ENCODE measurements at places on chromosomes 4 and X.

GRCh38 chrX:147377728-147378127 lies 534.0 kb upstream of the FMR1 start:
- no peak for DNase-seq

- DNase-seq = no peak
These were observed 20.8 kb upstream of the SMIM9 start for GRCh38 chrX:154855256-154855655.

GRCh38 chrX:7088968-7089615 lies 58.4 kb upstream of the STS start:
- peak; percentile 47 for DNase-seq

DNA sequence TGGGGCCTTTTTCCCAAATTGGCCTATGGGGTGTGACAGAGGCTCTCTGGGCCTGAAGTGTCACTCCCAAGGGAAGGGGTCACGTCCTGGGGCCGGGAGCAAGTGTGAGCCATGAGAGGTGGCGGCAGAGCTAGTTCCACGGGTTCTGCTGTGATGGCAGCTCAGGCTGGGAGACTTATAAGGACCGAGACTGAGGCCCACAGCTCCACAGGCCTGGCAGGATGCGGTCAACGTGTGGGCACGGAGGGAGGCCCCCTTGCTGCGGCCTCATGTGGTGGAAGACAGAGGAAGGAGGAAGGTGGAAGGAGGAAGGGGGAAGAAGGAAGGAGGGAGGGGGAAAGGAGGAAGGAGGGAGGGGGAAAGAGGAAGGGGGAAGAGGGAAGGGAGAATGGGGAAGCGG lies 7.2 kb upstream of the CPLX1 start:
- DNase-seq = no peak

DNA sequence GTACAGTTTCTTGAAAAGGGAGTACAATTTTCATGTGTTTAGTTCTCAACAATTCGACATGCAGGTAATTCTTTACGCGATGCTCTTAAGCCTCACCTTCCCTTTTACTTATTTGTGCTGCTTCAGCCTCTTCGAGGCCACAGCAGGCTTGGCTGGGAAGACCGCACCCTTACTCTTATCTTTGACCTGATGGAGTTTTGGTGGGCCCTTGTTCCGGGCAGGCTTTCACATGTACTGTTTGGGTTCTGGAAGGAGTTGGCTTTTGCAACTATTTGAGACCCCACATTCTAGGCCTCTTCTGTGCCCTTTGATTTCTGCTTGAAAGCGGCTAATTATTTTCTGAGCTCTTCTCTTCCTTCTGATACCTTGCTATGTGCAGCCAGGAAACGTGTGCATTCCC lies 60.2 kb downstream of the FAM193A start:
- no peak for DNase-seq

GRCh38 chr4:26753617-26754016 lies 107.0 kb upstream of the STIM2 start:
- no peak for DNase-seq

DNA sequence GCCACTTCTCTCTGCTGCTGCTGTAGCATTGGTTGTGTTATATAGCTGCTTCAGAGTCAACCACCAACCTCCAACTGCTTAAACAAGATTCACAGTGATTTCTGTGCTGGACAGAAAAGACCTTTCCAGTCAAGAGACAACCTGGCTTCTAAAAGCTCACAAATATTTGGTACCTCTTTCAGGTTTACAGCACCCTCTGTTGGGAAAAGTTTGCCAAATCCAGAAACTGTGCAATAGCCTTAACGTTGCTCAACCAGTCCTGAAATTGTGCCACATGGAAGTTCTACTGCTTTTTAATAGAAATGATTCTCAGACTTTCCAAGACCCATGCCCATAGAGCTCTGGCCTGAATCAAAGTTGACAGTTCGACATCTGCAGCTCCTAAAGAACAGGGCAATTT lies 842.1 kb upstream of the HTR2C start:
- no peak for DNase-seq

GRCh38 chrX:108126661-108127060 lies 35.1 kb downstream of the ATG4A start:
- no peak for DNase-seq

DNA sequence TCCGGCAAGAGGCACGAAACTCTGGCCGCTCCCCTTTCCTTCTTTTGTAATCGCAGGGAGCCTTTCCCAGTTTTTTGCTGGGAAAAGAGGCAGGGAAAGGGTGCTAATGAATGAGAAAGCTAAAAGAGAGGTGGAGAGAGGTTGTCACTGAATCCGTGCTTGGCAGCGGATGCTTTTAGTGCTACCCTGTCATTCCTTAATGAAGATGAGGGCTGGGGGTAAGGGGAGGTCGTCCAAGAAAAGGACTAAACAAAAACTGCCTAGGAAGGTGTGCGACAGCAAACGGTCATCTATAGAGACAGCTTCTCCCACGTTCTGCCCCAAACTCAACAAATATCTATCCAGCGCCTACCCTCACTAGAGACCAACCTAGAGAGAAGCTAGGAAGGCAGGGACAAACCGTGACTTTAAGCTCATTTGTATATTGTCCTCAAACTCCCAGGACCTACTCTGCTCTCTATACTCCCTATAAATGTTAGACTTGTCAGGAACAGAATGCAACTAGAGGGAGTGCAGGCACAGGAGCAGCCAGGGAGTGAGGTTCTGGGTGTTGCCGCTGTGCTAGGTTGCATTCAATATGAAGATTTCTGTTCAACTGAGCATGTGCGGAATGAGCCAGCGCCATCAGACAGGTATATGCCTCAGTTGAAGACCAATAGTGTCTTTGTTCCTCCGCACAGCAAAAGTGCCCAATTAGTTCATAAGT lies 777 bp upstream of the CASK start:
- DNase-seq = peak; percentile 12

- peak; percentile 77 for DNase-seq
These were observed 51.8 kb downstream of the RBPJ start for GRCh38 chr4:26372525-26373172.

DNA sequence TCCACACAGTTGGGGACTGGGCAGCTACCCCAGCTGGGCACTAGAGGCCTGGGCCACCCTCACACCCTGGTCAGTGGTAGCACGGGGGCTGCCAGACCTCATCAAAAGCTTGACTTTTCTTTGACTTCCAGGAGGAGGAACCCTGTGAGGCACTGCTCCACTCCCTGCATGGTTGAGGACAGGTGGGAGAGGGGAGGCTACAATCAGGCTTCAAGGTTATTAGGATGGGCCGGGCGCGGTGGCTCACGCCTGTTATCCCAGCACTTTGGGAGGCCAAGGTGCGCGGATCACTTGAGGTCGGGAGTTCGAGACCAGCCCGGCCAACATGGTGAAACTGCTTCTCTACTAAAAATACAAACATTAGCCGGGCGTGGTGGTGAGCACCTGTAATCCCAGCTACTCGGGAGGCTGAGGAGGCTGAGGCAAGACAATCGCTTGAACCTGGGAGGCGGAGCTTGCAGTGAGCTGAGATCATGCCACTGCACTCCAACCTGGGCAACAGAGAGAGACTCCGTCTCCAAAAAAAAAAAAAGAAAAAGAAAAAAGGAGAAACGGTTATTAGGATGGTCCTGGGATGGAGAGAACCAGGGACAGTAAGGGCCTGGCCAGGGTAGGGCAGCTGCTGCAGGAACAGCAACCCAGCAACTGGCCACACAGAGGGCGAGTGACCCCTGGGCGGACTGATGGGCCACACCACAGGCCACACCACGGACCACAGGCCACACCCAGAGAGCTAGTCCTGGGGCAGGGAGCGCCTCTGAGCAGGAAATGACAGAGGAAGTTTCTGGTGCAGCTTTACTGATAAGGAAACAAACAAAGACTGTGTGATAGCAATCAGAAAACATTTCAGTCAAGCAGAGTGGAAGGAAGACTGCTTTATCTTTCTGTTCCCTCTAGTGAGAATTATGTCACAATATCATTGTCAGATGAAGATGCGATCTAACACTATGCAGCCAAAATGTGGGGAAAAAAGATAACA lies 20.5 kb upstream of the OPN1LW start:
- DNase-seq = peak; percentile 61

DNA sequence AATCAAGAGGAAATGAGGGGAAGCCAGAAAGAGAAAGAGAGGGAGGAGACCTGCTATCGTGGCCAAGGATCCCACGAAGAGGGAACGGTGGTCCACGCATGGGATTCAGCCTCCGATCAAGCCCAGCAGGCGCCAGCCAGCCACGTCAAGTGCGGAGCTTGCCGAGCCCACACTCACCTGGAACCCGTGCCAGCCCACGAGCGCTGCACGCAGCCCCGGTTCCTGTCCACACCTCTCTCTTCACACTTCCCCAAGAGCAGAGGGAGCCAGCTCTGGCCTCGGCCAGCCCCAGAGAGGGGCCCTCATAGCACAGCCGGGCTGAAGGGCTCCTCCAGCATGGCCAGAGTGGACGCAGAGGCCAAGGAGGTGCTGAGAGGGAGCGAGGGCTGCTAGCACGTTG lies 795.1 kb upstream of the GRIA3 start:
- DNase-seq = no peak

DNA sequence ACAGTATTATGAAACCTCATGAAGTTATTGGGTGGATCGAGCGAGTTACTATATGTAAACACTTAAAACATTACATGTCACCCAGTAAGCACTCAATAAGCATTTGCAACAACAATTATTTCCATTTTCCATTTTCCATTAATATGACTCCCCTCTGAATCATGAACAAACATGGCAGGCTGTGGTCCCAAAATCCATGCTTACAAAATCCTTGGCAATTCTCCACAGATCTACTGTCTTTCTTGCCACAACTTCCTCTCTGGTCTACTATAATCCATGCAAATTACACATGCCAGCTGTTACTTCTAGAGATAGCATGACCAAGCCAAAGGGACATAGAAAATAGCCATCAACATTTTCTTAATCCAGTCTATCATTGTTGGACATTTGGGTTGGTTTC lies 22.0 kb downstream of the ASB11 start:
- no peak for DNase-seq

DNA sequence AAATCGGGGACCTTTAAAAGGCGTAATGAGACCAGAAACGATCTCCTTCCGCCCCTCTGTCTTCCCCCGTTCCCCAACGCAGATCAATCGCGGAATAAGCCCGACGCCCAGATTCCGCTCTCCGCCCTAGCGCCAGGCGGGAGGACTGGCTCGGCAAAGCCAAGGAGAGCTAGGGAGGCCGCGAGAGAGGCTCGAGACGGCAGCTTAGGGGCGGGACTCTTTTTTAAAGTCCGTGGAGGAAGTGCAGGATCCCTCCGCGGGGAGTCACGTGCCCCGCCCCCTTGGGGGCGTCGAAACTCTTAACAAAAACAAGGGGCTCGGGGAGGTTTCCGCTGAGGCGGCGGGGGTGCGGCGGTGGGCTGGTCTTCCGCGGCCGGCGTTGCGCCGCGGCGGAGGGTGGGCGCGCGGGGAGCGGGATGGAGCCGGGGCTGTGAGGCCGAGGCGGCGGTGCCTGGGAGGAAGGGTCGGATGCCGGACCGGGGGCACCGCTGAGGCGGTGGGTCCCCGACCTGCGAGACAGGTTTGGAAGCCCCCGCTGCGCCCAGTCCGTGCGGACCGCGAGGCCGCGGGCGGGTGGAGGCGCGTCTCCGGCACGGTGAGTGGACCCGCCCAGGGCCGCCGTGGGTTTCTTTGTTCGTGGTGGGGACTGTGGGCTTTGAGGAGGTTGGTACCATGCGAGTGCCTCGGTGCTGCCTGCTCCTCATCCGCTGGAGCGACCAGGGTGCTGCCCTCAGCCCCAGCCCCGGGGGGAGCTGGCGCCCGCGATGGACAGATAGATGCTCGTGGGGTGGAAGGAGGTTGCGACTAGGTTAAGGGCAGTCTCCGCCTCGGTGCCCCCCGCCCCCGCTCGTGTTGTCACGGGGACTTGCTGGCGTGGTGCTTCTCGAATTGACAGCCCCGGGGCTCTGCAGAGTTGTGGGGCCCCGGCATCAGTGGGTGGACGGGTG lies at the start of gene CCNG2:
Gene CCNG2 (plus strand): TSS at position 296 of the 947 bp plus-strand sequence. CDS start 1,326 bp downstream, outside the sequence.
- DNase-seq = peak; percentile 83

GRCh38 chr4:185735866-185736400 lies 76.1 kb downstream of the SORBS2 start:
- DNase-seq = no peak

DNA sequence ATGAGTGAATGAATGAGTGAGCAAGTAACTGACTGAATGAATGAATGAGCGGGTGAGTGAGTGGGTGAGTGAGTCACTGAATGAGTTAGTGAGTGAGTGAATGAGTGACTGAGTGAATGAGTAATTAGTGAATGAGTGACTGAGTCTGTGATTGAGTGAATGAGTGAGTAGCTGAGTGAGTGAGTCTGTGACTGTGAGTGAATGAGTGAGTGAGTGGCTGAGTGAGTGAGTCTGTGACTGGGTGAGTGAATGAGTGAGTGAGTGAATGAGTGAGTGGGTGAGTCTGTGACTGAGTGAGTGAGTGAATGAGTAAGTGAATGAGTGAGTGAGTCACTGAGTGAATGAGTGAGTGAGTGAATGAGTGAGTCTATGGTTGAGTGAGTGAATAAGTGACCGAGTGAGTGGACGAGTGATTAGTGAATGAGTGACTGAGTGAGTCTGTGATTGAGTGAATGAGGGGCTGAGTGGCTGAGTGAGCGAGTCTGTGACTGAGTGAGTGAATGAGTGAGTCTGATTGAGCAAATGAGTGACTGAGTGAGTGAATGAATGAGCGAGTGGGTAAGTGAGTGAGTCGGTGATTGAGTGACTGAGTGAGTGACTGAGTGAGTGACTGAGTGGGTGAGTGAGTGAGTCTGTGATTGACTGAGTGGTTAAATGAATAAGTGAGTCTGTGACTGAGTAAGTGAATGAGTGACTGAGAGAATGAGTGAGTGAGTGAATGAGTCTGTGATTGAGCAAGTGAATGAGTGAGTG lies 223.0 kb upstream of the PSAPL1 start:
- no peak for DNase-seq

DNA sequence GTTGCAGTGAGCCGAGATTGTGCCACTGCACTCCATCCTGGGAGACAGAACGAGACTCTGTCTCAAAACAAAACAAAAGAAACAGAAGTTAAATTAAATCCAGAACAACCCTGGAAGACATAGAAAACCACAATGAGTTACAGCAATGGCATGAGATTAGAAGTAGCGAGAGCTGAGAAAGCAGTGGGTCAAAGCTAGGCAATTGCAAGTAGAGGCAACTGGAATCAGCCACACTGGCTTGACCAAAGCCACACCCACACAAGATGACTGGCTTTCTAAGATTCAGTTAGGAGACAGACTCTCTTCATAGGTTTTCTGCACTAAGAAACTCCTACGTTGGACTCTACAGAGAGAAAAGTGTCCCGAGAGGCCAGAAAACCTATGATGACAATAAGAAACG lies 443.0 kb downstream of the GPM6A start:
- DNase-seq = no peak

All from CD4-positive, alpha-beta T cell treated with Interferon alpha-2 for 1 hour (primary cell).